ENCODE measurements at places on chromosomes 5 and 9. TPM values are rescaled to one million over a fixed set of nuclear protein-coding genes. Genes with fewer than 3 reads are reported as not detected.

SERF1B gene
- polyA plus RNA-seq: 43.5 TPM

DNA sequence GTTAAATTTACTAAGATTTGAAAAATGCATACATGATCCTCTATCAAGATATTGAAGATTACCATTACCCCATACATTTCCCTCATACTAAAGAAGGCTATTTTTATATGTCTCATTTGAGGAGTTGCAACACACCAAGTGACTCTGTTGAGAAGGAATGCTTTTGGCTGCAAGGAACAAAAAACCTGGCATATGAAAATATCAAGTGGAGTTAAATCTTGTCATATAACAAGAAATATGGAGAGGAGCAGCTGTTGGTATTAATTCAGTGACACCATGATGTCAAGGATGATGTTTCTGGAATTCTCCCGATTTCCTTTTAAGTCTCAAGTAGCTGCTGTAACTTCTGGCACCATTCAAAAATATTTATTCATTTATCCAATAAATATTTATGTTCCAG, 193.8 kb downstream of the CSNK1G3 start:
- no peak for DNase-seq

DNA sequence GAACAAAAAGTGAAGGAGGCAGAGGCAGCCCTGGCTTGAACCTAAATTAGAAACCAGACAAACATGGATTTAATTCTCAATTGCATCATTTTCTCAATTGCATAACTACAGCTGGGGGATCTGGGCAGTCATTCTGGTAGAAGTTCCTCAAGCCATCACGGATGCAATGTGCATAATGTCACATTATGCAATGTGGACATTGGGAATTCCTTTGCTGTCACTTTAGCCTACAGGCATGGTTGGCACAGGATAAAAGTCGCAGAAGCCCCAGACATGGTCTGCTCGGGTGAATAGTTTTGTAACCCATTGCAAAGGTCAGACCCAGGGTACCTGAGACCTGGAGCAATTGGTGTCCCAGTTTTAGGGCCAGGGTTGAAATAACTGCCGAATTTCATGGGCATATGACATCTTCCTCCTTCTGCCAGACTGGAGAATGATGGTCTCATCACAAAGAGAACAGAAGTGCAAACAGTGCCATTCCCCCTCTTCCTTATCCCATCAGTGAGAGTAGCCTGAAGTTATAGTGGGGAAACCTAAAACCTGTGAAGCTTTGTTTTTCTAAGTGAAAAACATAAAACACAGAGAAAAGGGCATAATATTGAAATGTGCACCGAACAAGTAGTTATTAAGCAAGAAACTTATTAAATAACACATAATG, 290.8 kb downstream of the MSX2 start:
- DNase-seq: no peak

- DNase-seq: no peak
These were observed 75.4 kb downstream of the NUDT12 start for GRCh38 chr5:103487218-103487617.

DNA sequence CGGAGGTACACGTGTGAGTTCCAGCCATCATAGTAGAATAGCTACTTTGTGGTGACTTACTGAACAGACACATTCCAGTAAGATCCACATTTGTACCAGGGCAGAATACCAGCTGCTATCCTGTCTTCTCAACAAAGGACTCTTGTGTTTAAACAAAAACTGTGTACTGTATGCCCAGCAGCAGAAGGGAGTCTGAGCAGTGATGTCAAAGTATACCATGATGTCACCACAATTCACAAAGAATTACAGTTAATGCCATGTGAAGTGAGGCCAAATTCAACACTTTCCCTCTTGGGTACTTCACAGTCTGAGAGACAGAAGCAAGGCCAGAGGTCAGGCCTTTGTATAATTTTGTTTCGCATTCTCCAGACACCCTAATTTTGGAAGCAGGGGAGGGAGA, 137.0 kb downstream of the ADAMTSL1 start:
- DNase-seq: no peak

Data from right cardiac atrium (tissue), 5 donors.